ENCODE measurements at places on chromosomes 13 and 19.

- DNase-seq, result no peak
Observed at GRCh38 chr13:31909864-31910551, 121.6 kb upstream of the FRY start.

- DNase-seq, result no peak
Observed at GRCh38 chr19:46383846-46384245, 29.5 kb downstream of the CCDC8 start.

DNA sequence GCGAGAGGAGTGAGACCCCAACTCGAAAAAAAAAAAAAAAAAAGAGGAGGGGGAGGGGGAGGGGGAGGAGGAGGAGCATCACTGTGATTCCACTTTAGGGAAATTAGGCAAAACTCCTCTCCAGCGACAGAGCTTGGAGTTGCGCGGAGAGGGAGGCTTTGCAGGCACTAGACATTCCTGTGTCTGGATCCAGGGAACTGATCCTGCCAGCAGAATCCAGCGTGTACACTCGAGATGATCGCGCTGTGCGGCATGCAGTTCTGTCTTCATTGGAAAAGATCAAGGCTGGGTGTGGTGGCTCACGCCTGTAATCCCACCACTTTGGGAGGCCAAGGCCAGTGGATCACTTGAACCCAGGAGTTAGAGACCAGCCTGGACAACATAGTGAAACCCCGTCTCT is 29.6 kb upstream of the KLF2 start:
- DNase-seq, result no peak

GRCh38 chr19:49560358-49560900 is 19.9 kb downstream of the NOSIP start:
- DNase-seq, result no peak

GRCh38 chr19:14459703-14460102 is 15.5 kb downstream of the PTGER1 start:
- DNase-seq, result no peak

- peak; percentile 62 for DNase-seq
Observed at GRCh38 chr19:2186071-2186846, 22.5 kb downstream of the DOT1L start.

DNA sequence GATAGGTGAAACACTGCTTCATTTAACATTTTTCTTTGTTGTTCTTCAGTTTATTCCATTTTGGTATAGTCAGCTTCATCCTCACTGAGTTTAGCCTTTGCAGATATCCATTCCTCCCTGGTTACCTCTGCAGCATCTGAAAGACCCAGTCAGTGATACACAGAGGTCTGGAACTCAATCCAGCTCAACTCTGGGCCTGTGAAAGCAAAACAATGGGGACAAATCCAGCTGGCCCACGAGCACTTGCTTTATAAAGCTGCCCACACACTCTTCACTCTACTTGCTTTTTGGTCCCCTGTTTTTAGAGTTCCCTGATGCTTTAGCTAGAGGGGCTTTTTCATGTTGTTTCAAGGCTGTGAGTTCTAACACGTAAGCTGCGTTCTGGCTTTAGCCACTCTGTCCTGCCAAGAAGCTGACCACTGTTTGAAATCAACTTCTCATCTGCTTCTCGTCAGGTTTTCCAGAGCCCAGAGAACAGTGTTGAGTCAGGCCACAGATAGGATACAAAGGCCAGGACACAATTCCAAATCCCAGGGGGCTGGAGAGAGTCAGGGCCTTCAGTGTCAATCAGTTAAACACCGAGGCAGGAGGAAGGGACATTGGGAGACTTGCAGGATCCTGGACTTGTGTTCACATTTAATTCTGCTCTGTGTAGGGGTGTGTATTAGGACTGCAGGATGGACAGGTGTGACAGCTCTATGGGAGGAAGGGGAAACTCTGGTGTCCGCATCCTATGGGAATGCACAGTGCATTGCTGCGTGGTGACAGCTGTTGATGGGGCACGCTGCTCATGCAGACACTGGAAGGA is 83.5 kb upstream of the RNF113B start:
- DNase-seq, result no peak

DNA sequence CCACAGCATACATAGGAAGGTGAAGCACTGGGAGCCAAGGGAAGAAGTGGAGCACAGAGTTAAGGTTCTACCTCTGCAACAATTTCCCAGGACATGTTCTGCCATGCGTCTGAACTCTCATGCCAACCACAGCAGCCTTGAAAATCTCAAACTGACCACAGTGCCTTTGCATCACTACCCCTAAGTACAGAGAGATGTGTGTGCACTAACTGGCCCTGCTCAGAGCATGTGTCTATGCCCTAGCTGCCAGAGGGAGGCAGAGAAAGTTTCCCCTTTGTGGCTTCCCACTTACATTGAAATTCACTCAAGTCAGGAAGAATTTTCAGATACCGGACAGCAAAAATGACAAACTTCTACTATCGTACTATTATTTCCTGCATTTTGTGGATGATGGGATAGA is 26.8 kb upstream of the WDFY2 start:
- no peak for DNase-seq

DNA sequence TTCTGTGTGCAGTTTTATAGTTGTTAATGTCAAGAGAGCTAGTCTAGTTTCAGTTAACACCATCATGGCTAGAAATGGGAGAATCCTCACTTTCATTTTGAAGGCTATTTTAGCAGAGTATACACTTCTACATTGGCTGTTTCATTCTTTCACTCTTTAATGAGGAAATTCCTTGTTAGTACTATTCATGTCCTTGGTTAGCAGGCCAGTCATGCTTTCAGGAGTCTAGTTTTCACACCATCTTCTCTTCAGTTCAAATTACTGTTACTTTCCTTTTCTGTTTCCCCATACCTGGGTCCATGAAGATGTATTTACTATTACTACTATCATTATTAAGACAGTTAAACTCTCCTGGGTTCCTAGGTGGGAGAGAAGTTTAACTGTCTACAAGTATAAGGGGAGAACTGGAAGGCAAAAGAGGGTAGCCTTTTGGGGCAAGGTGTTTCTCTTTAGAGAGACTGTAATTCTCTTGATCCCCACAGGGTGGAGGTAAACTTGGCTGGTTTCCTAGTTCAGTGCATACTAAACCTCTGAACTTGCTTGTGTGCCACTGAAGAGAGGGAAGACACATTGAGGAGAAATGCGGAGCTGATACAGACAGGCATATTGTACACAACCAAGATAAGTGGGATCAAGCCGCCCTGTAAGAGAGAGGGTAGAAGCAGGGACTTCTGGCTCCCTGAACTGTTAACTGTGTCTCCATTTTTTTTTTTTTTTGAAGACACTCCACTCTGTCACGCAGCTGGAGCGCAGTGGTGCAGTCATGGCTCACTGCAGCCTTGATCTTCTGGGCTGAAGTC is 41.3 kb upstream of the IGFL4 start:
- no peak for DNase-seq

DNA sequence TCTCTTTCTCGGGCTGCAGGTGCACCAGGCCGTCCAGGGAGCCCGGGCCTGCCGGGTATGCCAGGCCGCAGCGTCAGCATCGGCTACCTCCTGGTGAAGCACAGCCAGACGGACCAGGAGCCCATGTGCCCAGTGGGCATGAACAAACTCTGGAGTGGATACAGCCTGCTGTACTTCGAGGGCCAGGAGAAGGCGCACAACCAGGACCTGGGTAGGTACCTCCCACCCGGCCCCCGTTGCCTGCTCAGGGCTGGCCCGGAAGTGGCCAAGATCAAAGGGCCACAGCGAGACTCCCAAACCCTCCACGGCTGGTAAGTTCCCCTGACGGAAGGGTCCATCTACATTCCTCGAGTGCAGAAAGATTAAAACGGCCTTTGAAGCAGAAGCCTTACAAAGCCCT is 55.1 kb downstream of the RAB20 start:
- DNase-seq, result no peak

DNA sequence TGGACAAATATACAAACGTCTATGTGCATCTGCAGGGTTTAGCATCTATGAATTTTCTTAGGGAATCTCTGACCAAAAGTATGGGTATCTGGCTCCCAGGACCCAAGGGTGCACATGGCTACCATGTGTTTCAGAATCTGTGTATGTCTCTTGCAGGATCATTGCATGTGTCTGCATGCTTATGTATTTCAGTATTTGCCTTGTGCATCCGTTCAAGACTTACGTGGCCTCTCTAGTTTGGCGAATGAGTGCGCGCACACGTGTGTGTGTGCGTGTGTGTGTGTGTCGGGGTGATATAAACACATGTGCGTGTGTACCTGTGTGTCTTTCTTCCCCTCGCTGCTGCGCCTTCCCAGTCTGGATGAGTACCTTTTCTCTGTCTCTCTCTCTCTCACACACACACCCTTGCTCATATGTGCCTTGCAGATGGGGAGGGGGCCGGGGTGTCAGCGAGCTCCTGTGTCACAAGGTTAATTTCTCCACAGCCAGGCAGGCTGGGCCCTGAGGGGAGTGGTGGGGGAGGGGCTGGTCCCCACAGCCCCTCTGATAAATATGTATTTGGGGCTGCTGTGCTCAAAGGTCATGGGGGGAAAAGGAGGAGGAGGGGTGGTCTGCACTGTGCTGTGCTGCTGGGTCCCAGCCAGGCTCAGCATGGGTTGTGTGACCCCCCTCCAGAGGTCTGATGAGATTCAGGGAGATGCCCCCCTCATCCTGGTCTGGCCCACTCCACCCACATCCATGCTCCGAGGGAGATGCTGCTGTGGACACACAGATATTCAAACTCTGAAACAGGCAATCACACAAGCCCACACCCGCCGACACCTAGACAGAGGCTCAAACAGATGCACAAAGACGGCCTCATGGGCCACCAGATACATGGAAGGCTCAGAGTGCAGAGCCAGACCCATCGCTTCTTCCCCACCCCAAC is 37.5 kb upstream of the POU2F2 start:
- no peak for DNase-seq

- DNase-seq, result no peak
Observed at GRCh38 chr19:42488783-42489521, 39.3 kb downstream of the CEACAM1 start.

Data from thoracic aorta (tissue), 2 donors.